ENCODE measurements at places on chromosomes 4 and X.

GRCh38 chr4:75718529-75718928, 5.8 kb upstream of the USO1 start:
- no peak for DNase-seq

DNA sequence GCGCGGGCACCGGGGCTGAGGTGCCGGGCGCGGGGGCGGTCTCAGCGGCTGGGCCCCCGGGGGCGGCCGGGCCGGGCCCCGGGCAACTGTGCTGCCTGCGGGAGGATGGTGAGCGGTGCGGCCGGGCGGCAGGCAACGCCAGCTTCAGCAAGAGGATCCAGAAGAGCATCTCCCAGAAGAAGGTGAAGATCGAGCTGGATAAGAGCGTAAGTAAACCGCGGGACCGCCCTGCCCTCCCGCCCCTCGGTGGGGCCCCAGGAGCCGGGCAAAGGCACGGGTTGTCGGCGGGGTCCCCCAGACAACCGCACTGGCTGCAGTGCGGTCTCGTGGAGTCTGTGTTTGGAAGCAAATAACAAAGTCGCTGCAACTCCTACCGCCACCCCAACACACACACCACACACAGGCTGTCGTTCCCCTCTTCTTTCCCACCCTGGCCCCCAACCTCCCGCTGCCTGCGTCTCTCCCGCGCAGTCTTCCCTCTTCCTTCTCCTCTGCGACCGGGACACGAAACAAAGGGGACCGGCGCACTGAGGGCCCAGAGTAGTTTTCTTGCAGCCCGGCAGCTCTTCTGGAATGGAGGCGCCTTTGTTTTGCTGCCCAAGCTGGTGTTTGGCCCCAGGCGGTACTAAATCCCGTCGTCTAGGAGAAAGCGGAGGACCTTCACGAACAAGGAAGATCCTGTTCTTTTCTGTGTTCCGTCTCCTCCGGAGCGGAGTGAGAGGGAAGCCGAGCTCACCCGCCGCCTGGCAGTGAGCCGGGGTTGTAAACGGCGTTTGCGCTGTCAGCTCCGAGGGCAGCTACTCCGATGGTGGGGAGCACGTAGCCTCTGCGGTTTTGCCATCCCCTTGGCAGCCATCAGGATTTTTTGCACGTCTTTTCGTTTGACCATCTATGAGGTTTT, 788 bp downstream of the SAP30 start:
- no peak for DNase-seq

GRCh38 chrX:153667956-153668396, 5.6 kb downstream of the PNCK start:
- DNase-seq: peak; percentile 33

GRCh38 chr4:55340266-55340665, 5.8 kb upstream of the SRD5A3 start:
- no peak for DNase-seq

GRCh38 chr4:183807420-183808096, 97.5 kb upstream of the STOX2 start:
- no peak for DNase-seq

DNA sequence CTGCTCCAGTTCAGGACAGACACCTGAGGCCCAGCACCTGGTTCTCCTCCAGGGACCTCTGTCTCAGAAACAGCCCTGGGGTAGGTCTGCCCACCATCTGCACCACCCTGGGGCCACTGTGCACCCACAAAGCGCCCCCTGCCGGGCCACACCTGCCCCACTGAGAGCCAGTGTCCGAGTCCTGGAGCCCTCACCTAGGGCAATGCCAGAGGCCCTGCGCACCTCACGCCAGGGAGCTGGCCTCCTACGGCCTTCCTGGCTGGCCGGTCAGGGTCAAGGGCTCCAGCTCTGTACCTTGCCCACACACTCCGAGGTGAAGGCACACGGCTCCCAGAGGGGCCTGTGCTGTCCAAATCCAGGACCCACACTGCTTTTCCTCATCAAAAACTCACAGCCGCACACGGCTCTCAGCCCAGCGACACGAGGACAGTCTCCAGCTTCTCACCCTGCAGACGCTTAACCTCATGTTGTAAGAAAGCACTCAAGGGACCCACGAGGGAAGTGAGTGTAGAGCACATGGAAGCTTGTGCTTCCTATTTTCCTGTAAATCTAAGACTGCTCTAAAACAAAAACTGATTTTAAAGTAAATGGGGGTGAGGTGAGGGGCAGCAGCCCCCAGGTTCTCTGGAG, 5.4 kb downstream of the CTBP1 start:
- DNase-seq: no peak

DNA sequence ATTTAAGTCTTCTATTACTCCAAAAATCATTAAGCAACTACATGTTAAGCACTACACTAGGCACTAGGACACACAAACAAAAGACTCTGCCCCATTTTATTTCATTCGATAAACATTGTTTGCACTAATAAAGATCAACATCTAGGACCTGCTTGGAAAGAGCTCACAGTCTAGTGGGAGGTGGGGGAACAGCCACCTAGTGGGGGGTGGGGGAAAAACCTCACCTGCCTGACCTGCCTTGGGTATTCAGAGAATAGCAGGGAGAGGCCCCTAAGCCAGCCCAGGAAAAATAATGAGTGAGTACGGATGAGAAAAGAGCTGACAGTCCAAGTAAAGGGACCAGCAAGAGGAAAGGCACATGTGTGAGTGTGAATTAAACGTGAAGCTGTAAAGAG, 52.2 kb downstream of the PRDM5 start:
- DNase-seq: no peak

DNA sequence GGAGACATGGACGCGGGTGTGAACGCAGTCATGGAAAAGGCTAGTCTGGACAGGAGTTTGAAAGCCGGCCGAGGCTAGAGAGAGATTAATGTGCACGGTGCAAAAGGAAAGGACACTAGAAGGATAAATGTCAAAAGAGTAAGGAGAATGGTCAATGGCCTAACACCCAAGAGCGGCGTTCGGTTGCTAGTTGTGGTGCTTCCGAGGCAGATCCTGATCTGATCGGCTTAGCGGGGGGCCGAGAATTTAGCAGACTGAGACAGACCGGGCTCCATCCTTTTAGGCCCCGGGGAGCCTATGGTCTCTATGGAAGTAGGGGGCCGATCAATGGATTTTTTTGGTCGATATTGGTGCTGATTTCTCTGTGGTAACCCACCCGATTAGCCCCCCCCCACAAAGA, 6.9 kb downstream of the GAGE10 start:
- no peak for DNase-seq

DNA sequence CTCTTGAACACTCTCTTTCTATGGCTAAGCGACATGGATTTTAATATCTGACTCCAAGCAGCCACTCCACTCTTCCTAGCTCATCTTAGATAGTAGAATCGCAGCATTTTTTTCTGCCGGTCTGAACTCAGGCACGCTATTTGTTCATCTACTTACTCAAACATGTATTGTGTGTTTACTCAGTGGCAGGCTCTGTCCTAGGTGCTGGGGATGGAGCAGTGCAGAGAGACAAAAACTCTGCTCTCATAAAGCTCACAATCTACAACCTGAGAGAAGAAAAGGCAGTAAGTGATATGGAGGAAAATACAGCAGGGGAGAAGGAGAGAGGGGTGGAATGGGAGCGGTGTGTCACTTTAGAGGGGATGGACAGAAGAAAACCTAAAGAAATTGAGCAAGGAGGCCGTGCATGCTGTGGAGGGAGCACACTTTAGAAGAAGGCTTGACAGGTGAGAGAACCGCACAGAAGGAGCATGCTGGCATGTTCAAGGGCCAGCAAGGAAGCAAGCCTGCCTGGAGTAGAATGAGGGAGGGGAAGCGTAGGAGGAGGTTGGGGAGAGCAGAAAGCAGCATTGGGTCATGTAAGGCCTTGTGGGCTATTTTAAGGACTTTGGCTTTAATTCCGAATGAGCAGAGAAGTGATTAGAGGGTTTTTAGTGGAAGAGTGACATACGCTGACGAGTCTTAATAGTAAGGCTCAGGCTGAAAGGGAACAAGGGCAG, 132.0 kb downstream of the ANK2 start:
- no peak for DNase-seq

DNA sequence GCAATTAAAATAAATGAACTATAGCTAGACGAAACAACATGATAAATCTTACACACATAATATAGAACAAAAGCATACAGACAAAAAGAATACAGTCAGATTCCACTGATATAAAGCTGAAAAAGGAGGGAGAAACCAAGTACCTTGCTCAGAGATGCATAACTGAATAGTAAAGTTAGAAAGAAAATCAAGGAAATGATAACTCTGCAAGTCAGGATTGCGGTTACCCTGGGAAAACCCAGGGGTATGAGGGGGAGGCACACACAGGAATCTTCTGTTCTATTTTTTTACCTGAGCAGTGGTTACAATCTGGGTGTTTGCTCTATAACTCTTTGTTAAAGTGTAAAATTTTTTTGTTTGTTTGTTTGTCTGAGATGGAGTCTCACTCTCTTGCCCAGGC, 209.1 kb downstream of the CBR4 start:
- DNase-seq: no peak

- no peak for DNase-seq
These were observed 171.9 kb downstream of the GALNTL6 start for GRCh38 chr4:171985129-171985528.

- DNase-seq: no peak
These were observed 37.2 kb downstream of the GUCY1B1 start for GRCh38 chr4:155795991-155796390.

DNA sequence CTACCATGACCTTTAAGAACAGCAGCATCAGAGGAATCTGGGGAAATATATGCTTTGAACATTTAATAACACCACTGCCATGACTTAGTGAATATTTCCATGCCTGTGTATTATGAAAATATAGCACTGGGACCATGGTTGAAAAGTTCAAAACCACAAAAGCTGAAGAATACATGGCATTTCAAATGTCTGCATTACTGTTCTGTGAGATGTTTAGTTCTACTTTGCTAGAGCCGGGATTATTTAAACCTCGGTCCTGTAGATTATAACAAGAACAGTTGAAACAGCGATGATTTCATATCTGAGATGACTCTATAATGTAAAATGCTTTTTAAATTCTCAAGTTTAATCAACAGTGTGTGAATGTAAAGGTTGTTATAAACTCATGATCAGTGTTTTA, 126.7 kb upstream of the AGA start:
- no peak for DNase-seq

GRCh38 chr4:157225096-157225495, 4.6 kb downstream of the GRIA2 start:
- DNase-seq: no peak

- DNase-seq: peak; percentile 2
These were observed 232.2 kb upstream of the IGFBP7 start for GRCh38 chr4:57342411-57342810.

DNA sequence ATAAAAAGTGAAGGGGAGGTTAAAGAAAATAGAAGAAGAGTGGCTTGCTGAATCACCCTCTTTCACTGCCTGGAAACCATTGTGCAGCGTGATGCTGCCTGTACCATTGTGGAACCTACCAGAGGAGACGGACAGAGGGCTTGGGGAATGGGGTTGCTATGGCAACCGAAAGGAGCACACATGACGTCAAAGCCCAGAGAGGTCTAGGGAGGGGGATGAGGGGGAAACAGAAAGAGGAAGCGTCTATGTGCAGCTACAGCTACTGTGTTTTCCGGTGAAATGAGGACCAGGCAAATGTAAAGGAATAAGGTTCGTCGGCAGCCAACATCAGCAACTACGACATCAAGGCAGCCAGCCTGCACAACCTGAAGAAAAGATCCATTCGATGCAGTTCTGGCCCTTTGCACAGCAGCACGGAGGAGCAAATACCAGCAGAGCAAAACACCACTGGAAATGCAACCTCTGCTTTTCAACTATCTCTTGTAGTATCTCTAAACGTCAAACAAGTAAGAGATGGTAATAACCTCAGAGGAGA, at the start of gene MAPK10:
MAPK10 (minus strand) TSS at position 110 of the 535 bp plus-strand sequence.
- DNase-seq: peak; percentile 87

DNA sequence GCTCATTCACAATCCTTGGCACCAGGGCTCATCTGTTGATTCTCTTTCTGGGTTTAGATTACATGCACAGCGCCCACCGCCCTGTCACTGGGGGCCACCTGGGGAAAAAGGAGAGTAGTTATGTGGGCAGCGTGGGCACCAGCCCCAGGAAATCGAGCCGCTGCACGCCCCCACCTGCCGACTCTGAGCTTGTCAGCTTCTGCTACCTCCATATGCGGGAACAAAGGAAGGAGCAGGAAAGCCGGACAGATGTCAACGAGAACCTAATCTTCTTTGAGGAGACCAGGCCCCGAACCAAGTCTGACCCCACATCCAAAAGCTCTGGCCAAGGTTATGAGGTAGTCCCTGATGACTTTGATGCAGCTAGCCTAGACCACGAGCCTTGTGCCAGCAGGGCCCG, 31.0 kb upstream of the PRPS1 start:
- DNase-seq: no peak

DNA sequence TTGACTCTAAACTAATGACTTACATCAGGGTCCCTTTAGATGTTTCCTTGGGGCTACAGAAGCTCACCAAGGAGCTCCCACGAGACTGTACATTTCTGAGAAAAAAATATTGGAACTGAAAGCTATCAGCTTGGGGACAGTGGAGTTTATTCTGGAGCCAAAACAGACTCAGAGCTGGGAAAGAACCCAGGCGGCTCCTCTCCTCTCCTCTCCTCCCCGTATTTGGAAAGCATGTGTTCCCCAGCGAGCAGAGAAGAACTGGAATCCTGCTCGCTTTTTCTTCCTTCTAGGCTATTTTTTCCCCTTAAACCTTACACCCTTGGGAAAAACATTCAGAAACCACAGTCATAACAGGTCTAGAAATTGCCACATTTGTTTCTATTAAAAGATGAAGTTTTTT, 4.3 kb upstream of the MAP7D3 start:
- DNase-seq: no peak

DNA sequence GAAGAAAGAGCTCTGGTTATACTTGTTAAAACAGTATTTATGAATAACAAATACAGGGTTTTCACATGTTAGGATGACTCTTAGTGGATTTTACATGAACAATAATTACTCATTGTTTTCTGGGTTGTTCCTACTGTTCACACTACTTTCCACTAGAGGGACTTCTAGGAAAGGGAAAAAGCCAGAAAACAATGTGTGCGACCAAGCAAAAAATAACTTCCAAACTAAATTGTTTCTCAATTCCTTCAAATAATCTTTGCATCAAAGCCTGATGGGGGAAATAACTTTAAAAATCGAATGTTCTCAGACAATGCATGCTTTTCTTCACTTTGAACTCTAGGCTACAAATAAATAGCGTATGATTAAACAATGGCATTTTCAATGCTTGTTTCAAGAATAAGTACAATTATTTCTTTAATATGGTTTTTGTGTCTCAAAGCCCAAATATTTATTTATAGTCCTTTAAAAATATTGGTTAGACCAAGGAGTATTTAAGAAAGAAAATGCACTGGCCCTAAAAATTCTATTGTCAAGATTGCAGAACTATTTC, 72.1 kb upstream of the ETNPPL start:
- DNase-seq: no peak

DNA sequence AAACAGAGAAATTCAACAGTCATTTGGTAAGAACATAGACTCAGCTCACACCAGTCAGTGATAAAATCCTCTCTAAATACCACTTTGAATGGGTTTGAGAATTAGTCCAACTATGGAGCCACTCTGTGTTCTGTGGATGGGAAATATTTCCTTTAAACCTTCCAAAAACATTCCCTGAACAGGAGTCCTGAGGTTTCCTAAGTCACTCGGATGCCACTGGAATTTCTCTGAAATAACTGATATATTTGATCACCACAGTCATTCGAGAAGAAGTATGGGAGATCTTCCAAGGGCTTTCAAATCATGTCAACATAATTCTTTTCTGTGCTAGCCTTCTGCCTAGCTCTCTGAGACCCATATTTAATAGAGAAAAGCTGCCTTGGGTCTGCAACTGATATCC, 958.6 kb downstream of the STIM2 start:
- no peak for DNase-seq

All from retinal pigment epithelial cell (primary cell).